ENCODE measurements at places on chromosomes 12 and 14. TPM values are rescaled to one million over a fixed set of nuclear protein-coding genes. Genes with fewer than 3 reads are reported as not detected.

DNA sequence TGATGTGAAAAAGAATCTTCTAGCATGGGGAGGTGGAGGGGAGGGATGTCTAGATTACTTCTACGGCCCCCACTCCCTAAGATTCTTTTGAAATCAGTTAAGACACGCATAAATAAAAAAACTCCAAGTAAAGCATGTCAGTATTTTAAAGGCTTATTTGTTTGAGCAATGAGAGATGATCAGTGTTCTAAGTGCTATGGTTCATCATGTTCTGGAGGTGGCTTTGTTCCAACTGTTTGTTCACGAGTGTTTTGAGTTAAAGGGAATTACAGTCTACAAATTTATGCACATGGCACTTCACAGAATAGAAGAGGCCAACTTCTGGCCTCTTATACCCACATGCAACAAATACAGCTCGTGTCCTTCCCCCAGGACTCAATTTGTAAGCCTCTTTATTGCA lies 394.9 kb downstream of the RAD51B start:
- DNase-seq = no peak

BCL2L14 gene
- total RNA-seq = not detected

GRCh38 chr14:105139212-105139825 lies 29.3 kb downstream of the JAG2 start:
- no peak for DNase-seq

FAM181A gene
- not detected for total RNA-seq

DNA sequence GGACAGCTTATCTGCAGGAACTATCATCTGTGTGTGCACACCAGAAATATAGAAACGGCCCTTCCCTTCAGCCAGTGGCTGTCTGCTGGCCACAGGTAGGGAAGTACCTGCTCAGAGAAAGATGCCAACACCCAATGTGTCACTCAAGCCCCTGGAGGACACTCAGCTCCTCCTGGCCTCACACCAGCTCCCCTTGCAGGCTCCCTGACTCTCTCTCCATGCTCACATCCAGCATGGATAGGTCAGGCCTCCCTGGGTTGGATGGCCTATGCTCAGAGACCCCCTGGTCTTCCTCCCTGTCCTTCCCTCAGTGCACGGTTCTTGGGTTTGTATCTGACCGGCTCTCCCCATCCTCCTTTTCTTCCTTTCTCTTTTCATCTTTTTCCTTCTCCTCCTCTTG lies 202.1 kb downstream of the BCL11B start:
- DNase-seq = no peak

- no peak for DNase-seq
Measured at GRCh38 chr14:74655599-74656395, 43.8 kb upstream of the LTBP2 start.

MAP3K9 gene
- 5.8 TPM for total RNA-seq

DNA sequence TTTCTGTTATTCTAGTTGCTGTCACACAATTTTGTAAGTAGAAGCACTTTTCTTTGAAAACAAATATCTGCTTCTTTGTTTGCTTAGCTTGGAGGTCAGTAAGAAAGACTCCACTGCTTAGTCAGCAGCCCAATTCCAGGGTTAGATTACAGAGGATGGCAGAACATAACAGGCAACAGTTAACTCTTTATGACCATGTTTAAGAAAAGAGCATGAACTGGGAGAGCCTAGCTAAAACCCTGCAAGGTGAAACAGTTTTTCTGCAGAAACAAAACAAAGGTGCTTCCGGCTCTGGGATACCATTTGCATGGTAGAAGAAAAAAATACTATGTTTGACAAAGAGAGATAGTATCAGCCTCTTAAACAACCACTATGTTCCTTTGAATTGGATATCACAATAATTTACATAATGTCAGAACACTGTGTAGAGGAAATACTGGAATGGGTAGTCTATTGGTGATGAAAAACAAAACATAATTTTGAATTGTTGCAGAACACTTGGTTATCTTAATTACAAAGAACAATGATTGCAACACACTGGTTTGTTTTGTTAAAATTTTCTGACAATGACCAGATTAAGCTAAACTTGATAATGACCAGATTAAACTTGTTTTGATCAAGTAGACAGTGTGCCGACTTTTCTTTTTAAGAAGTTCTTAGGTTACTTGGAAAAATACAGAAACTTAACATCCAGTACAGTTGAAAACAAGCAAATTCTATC lies 22.4 kb upstream of the PPM1H start:
- DNase-seq = peak; percentile 18

GALNT4 gene
- total RNA-seq = 4.9 TPM

DNA sequence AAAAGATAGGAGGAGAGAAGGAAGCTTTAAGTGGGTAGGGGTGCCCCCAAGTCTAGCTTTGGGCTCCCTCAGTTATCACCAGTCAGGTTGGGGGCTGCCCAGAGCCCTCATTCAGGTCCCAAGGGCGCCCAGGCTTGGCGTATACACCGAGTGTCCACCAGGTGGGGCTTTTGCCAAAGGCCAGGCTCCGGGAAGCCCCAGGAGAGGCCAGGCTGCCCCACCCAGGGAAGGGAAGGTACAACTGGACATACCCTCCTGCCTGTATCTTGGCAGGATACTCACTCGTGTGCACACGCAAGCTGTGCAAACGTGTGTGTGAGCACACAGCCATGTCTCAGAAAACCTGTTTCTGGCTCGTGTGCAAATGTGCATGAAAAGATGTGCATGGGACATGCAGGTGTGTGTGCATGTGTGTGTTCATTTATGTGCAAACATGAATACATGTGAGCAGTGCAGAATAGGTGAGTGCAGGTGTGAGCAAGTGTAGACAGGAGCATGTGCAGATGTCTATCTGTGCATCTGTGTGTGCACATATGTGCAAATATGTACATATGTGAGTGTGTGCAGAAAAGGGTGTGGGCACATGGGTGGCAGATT lies 103.9 kb upstream of the MYL2 start:
- DNase-seq = peak; percentile 61

Measured in Daoy (cell line).